Activated CD8-positive, alpha-beta memory T cell treated with anti-CD3 and anti-CD28 coated beads for 48 hours (primary cell): ENCODE measurements at places on chromosomes 7 and 10.

GRCh38 chr7:94405506-94405905 lies 10.8 kb downstream of the COL1A2 start:
- DNase-seq = no peak

GRCh38 chr10:69101451-69102095 lies 13.7 kb downstream of the SRGN start:
- DNase-seq = no peak

- DNase-seq = no peak
Measured at GRCh38 chr10:113999531-113999930, 44.1 kb upstream of the ADRB1 start.

DNA sequence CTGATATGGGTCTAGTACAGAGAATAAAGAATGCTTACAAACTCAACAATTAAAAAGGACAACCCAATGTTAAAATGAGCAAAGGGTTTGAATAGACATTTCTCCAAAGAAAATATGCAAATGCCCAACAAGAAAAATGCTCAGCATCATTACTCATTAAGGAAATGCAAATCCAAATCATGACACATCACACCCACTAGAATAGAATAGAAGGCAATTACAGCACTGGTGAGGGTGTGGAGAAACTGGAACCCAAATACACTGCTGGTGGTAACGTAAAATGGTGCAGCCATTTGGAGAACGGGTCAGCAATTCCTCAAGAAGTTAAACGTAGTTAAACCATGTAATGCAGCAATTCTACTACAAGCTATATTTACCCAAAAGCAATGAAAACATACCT lies 53.8 kb downstream of the KDM7A start:
- no peak for DNase-seq
